Activated T-cell treated with anti-CD3 and anti-CD28 coated beads, Interleukin-2, amount 50 U/mL, for 72 hours (primary cell): ENCODE measurements at places on chromosomes 3 and 15. TPM values are rescaled to one million over a fixed set of nuclear protein-coding genes. Genes with fewer than 3 reads are reported as not detected.
A peak's percentile ranks its signal among the peaks of the same experiment; 100 is the strongest.

The CHDH gene
- 0.89 TPM for total RNA-seq

The CDCP1 gene
- total RNA-seq = 1.2 TPM

The PCOLCE2 gene
- not detected for total RNA-seq

The KBTBD13 gene
- not detected for total RNA-seq

The SUCNR1 gene
- not detected for total RNA-seq

The SERPINI1 gene
- 3.7 TPM for total RNA-seq

The CEMIP gene
- 0.05 TPM for total RNA-seq

The FBLN2 gene
- 1.1 TPM for total RNA-seq

The LXN gene
- 5.7 TPM for total RNA-seq

The NLGN1 gene
- total RNA-seq = not detected

The GASK1A gene
- total RNA-seq = 0.12 TPM

The ATR gene
- 27.3 TPM for total RNA-seq

DNA sequence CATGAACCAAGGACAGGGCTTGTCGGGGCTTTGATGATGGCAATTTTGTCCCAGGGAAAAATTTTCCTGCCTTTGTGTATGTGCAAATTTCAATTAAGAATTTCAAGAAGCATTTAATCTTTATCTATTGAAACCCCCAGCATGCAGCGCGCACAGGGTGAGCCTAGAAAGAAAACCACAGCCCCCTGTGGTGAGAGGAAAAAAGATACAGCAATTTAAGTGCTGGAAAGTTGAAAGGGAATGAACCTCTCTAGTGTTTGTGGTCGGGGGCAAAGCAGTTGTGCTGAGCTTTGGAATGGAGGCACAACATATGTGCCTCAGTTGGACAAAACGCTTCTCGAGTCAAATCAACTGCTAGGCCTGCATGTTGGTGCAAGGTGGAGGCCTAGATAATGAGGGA, 111.8 kb upstream of the C15orf61 start:
- DNase-seq = no peak

- no peak for DNase-seq
These were observed 28.5 kb upstream of the LRRC34 start for GRCh38 chr3:169841171-169841570.

GRCh38 chr3:123632161-123632655, 47.4 kb upstream of the HACD2 start:
- DNase-seq = no peak

DNA sequence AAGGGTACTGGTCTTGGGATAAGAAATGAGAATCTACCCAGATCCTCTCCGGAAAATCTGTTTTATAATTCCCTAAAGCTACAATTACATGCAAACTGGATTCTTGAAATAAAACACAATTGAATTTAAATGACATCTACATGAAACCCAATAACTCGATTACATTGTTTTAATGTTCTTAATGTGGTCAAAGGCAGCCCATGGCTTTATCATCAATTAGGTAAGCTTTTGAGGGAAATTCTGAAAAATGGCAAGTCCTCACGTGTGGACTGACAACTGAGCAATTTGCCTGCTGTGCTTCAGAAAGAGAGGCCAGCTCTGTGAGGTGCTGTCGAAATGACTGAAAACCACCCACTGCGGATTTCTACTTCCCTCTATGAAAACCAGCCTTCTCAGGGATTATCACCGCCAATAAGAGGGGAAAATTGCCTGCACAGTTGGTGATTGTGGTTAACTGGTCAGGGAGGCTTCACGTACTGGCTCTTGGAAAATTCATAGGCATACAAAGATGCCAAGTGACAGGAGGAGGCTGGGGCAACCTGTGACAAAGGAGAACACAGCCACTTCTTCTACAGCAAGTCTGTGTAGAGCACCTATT, 200.8 kb upstream of the SLCO3A1 start:
- DNase-seq = no peak

- DNase-seq = no peak
These were observed 137.9 kb downstream of the DNAJB8 start for GRCh38 chr3:128328546-128329458.

DNA sequence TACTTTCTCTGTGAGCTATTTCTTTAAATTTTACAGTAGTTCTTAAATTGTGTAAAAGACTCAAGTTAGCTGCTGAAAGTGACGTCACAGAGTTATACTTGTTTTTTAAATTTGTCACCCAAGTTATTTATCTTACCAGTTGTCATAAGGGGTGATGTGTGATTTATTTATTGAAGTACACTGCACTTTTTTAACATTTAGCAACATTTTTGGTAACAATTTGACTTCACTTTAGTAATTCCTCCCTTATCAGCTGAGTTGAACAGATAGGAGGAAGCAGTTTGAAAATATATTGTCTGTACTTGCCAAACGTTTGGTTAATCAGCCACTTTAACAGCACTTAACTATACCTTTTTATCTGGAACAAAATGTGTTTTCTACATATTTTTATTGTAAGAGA, 3.8 kb downstream of the STT3B start:
- no peak for DNase-seq

DNA sequence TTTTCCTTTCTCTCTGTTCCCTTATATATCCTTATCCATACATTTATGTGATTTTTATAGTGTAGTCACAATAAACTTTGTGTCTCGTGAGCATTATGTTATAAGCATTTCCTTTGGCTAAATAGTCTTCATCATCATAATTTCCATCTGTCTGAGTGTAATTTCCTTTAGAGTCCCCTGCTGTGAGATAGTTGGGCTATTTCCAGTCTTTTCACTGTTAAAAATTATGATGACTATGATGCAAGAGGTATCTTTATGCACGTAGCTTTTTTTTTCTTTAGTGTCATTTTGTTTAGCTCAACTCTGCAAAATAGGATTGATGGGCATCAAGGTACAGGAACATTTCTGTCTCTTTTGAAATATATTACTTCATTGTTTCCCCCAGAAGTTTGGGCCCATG, 26.9 kb upstream of the CA12 start:
- DNase-seq = no peak

DNA sequence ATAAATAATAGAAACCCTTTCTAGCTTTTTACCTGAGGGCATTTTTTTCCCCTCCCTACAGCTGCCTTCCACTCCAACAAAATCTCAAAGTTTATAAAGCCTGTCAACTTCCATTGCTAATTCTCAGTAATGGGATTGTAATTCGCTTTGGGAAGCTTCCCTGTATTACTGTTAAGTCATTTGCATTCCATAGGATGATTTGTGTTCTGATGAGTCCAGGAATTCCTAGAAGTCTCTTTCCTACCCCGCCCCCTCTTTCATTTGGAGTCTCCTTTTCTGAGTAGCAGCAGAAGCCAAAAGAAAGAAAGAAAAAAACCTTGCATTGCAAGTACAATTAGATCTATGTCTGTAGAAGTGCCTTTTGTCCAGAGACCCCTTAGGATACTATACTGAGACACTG, 1033.3 kb downstream of the IGSF11 start:
- DNase-seq = no peak

- DNase-seq = no peak
These were observed 15.7 kb upstream of the KLHL24 start for GRCh38 chr3:183619624-183620251.

DNA sequence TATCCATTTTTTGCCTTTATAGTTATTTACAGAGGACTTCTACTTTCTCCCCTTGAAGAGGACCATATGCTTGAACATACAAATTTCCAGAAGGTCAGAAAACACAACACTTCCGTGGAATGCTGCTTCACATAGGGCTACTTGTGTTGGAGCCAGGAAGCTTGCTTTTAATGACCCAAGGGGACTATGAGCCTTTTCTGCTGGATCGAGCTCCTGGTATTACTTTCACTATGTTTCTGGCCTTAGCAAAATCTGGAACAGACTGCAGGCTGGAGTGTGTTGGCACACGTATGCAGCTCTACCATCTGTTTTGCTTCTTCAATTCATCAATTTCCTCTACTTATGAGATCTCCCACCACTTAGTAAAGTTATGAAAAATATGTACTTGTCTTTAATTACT, 69.3 kb upstream of the CBLB start:
- DNase-seq = no peak

DNA sequence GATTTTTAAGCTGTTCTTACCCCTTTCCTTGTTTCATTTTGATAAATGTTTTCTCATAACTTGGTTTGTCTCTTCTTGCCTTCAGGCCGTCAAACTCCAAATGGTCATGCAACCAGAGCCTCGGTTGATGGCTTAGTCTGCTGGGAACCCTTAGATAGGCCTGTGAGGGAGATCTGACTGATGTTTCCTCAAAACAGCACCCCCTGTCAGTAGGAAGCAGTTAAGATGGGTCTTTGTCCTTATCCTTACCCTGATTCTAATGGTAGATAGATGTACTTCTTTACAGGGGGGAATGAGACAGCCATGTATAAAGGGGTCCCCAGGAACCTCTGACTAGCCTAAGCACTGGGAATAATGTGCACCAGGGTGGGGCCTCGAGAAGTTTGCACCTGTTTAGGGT, 16.3 kb upstream of the OR5H1 start:
- no peak for DNase-seq

GRCh38 chr3:124602980-124603627, 127.1 kb upstream of the UMPS start:
- DNase-seq = no peak

DNA sequence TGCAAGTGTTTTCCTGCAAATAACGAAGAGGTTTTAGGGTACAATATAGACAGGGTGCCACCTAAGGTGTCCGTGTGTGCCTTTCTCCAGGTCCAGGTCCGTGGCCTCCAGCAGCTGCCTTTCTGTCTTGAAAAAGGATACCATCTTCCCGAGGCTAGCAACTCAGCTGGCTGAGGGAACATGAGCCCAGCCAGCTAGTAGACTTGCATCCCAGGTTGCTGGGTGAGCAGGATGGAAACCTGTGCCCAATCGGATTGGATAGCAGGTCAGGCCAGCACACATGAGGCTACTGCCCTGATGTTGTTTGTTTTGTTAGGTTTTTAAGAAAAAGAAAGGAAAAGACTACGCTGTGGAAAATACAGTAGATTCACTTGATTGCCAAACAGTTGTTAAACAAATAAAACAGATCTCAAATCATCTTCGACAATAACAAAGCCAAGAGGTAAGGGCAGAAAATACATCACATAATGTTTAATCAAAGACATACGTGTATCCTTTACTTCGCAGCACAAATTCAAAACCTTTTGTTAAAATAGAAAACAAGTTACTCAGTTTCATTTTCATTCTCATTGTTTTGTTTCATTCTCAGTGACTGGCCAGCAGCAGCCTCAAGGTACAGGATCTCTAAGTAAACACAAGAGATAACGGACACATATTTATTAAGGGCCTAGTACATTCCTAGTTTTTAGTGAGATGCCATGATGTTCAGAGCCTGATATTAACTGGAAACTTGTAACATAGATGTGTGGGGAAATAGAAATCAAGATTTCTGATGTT, 661.2 kb upstream of the NR2F2 start:
- DNase-seq = no peak

GRCh38 chr3:8317661-8318649, 183.7 kb upstream of the LMCD1 start:
- DNase-seq = no peak

GRCh38 chr15:68299436-68299835, 21.9 kb downstream of the FEM1B start:
- no peak for DNase-seq

- no peak for DNase-seq
These were observed 325.7 kb downstream of the OTOL1 start for GRCh38 chr3:161822291-161822690.

- DNase-seq = no peak
These were observed 37.7 kb upstream of the SLC4A7 start for GRCh38 chr3:27521872-27522265.

- DNase-seq = no peak
These were observed 73.0 kb upstream of the ADPGK start for GRCh38 chr15:72856549-72857040.

- DNase-seq = peak; percentile 67
These were observed at the start of gene SLC35G2 for GRCh38 chr3:136818769-136819391. TSS of gene SLC35G2 (plus strand) at chr3:136819126. CDS start at chr3:136854461, 35,335 bp downstream.
